ENCODE measurements at places on chromosomes 16 and 17.

- peak; percentile 14 for DNase-seq
These were observed 430 bp downstream of the AMFR start for GRCh38 chr16:56424791-56425438.

GRCh38 chr16:85006639-85007038, 4.7 kb downstream of the ZDHHC7 start:
- DNase-seq = no peak

GRCh38 chr17:82297714-82298537, 19.5 kb downstream of the CD7 start:
- peak; percentile 84 for DNase-seq

GRCh38 chr16:15701975-15702970, 52.2 kb downstream of the NDE1 start:
- no peak for DNase-seq

DNA sequence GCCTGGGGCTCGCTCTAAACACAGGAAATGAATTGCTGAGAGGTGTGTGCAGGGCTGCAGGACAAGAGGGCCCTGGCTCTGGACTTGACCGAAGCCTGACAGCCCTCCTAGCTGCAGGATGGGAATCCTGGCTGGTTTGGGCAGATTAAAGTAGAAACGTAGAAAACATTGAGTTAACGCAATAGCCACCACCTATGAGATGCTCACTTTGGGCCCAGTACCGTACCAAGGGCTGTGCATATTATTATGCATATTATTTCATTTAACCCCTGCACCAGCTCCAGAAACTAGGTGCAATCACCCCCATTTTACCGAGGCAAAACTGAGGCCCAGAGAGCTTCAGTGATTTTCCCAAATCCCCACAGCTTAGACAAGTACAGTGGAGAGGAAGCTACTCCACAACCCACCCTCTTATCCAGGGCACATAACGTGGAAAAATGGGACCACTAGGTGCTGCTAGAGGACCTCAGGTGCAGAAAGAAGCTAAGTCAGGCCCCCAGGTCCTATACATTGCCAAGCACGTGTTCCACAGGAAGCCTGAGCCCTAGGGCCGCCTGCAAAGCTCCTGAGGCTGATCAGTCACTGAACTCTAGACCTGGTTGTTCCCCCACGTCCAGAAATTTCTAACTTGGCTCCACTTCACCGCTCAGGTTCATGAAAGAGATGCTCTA, 79.2 kb downstream of the MYH11 start:
- DNase-seq = peak; percentile 6

DNA sequence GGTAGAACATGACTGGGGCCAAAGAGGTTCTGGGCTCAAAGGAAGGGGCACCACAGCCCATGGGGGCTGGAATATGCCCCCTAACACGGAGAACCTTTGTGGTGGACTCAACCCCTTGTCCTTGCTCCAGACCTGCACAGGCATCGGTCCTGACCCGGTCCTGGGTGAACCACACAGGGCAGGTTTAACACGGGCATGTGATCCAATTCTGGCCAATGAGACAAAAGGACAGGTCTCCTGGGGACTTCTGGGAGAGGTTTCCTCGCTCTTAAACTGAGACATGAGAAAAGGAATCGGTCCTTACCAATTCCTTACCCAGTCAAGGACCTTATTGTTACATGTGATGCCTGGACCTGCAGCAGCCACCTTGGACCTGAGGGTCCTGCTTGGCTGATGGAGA, 3.7 kb downstream of the DOC2B start:
- no peak for DNase-seq

- no peak for DNase-seq
These were observed 22.2 kb downstream of the SERPINF1 start for GRCh38 chr17:1783834-1784611.

DNA sequence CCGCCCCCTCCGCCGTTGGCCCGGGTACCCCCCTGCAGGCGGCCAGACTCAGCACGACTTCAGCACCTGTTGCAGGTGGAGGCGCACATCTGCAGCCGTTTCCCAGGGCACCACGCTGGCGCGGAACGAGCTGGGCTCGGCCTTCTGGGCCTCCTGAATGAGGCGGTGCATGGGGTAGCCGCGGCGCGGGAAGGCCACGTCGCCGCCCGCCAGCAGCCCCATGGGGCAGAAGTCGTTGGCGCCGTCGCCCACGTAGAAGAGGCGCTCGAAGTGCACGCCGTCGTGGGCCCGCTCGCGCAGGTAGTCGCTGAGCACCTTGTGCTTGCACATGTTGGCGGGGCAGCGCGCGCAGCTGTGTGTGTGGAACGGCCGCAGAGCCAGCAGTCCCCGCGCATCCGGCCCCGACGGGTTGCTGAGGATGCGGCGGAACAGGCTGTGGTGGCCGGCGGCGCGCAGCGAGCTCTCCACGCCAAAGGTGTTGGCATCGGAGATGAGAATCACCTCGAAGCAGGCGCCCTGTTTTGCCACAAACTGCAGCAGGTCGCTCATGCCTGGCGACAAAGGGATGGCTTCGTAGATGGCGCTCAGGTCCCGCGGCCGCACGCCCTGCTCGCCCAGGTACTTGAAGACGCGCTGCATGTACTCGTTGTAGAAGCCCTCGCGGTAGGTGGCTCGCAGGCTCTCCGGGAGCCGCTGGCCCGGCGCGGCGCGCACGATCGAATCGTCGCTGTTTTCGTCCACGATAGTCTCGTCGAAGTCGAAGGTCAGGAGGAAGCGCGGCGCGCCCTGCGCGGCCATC, 6.2 kb downstream of the PHOSPHO1 start:
- no peak for DNase-seq

- DNase-seq = no peak
These were observed 20.2 kb downstream of the CBFA2T3 start for GRCh38 chr16:88956546-88957432.

DNA sequence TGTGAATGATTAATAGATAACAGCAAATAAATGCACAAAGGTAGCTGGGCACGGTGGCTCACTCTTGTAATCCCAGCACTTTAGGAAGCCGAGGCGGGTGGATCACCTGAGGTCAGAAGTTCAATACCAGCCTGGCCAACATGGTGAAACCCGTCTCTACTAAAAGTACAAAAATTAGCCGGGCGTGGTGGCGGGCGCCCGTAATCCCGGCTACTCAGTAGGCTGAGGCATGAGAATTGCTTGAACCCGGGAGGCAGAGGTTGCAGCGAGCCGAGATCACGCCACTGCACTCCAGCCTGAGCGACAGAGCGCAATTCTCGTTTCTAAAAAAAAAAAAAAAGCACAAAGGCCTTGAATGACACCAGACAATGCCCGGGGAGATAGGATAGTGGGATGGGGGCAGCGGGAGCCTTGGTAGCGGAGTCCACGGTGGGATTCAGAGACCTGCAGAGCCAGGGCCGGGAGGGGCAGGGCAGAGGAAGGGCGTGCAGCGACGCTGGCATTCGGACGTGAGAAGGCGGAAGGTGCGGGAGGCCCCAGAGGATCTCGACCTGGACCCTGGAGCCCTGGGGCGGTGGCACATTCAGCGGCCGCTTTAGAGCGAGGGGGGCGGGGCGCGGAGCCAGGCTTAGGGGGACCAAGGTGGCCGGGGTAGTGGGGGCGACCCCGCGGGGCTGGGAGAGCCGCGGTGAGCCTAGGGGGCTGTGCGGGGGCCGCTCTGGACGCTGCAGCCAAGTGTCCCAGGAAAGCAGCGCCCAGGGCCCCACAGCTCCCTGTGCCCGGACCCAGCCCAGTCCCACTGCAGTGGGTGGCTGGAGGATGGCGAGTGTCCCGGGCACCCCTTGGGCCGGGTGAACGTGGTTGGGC, 999 bp upstream of the FLYWCH2 start:
- DNase-seq = no peak

- DNase-seq = no peak
These were observed 6.5 kb downstream of the IRX5 start for GRCh38 chr16:54936979-54937670.

- DNase-seq = no peak
These were observed 481 bp upstream of the GLTPD2 start for GRCh38 chr17:4788159-4788806.

- no peak for DNase-seq
These were observed 29.3 kb downstream of the UNC13D start for GRCh38 chr17:75814900-75815373.

GRCh38 chr16:85205747-85206471, 93.6 kb upstream of the CIBAR2 start:
- no peak for DNase-seq

DNA sequence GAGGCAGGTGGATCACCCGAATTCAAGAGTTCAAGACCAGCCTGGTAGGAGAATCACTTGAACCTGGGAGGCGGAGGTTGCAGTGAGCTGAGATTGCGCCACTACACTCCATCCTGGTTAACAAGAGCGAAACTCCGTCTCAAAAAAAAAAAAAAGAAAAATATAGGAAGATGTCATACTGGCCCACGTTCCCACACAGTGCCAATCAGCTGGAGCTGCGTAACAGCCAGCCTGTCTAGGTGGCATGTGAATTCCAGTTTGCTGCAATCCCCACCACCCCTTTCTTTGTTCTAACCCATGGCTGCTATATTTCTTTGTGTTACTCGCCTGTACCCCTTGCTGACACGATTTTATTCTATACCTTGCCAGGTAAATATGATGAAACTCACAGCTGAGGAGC, 7.5 kb downstream of the NFATC2IP start:
- no peak for DNase-seq

DNA sequence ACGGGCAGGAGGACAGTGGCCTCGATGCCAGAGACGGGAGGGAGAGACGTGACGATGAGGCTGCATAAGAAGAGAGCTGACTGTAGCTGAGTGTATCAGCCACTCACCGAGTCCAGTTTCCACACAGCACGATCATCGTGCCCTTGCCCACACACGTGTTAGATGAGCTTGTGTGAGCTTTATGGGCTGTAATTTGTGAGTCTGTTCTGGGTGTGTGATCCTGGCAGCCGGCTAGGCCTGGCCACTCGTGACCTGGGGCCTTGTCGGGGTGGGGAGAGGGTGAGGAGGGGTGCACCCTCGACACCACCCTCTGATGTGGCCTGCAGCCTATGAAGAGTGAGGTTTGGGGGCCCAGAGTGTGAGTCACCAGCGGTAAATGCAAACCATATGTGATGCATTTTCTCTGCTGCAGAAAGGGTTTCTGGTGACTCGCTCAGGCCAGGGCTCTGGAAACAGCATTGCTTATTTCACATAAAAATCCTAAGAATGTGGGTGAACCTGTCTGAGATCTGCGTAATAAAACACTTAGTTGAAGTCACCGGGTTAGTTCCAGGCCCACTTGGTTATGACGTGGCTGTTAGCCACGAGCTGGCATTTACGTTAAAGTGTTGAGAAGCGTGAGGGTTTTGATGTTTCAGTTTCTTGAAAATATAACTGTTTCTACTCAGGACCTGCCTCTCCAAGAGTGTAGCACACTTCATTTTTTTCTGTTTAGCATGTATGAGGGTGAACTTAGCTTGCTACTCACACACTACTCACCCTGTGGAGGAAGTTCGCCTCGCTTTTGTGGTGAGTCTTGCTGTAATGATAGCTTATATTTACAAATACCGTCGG, 4.2 kb downstream of the METRNL start:
- no peak for DNase-seq

GRCh38 chr17:20225162-20226115, 216.3 kb downstream of the SPECC1 start:
- no peak for DNase-seq

DNA sequence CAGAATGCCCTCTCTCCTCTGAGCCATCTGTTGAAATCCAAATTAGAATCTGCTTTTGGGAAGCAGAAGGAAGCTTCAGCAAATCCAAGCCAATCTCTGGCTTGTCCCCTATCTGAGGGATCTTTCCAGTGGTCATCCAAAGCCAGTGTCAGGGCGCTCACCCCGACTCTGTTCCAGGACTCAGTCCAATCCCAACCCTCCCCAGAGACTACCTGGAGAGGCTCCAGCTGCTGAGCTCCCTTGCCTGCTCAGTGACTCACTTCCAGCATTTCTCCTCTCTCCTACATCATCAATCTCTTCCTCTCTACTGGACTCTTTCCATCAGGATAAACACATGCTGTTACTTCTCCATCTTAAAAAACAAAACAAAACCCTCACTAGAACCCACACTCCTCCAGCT, 2.4 kb downstream of the MATCAP1 start:
- no peak for DNase-seq

GRCh38 chr17:79626156-79626890, 15.5 kb upstream of the RBFOX3 start:
- DNase-seq = no peak

- no peak for DNase-seq
These were observed 207.7 kb downstream of the HS3ST3A1 start for GRCh38 chr17:13393841-13394710.

DNA sequence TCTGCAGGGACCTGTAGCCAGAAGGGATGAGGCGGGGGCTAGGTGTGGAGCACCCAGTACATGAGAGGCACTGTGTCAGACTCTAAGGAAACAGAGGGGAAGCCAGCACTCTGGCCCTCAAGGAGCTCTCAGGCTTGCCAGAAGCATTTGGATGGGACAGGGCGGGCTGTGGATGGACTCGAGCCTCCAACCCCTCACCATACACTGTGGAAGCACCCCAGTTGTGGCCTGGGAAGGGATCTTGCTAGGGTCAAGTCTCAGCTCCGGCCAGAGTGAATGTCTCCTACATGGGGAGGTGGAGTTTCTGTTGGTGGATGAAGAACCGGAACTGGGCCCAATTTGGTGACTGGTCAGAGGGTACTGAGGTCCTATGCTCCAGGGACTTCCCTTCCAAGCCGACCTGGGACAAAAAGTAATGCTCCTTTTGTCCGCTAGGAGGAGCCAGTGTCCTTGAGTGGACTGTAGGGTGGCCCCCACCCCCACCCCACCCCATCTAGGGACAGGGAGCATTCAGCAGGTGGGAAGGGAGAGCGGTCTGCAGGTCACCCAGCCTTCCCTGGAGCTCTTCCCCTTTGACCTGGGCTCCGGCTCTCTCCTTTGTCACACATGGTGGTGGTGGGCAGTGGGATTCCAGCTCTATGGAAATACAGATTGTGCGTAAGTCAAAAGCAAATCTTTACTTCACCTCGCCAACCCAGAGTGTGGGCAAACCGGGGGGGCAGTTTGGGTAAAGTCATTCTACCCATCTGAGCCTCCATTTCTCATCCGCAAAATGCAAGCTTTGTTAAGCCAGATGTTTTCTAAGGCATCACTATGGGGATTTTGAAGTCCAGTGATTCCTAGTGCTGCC, 20.4 kb upstream of the PHB1 start:
- peak; percentile 47 for DNase-seq

GRCh38 chr16:35910409-35910808, 2451.0 kb downstream of the TP53TG3F start:
- no peak for DNase-seq

- DNase-seq = no peak
These were observed 36.3 kb downstream of the WWP2 start for GRCh38 chr16:69798466-69798865.
